ENCODE measurements at places on chromosomes 5 and 9.

GRCh38 chr5:112419986-112420864, 1.1 kb upstream of the EPB41L4A start:
- peak; percentile 14 for DNase-seq

GRCh38 chr9:127123064-127123890, 842 bp upstream of the ANGPTL2 start:
- no peak for DNase-seq

GRCh38 chr5:141637767-141638419, 1.1 kb downstream of the RELL2 start:
- peak; percentile 47 for DNase-seq

DNA sequence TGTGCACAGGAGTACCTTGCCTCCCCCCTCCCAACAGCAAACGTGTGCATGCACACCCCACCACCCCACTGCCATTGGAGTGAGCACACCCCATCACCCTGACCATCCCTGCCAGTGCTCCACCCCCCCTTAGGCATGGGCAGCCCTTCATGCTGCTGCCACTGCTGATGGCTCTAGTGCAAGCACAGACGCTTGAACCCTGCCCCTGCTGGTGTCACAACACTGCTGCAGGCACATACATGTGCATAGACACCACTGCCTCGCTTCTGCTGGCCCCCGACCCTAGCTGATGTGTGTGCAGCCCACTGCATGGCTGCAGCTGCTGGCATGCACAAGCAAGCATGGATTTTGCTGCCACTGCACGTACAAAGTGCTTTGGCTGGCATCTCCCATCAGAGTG, 16.0 kb upstream of the RGS7BP start:
- DNase-seq, result no peak

GRCh38 chr5:148725675-148726074, 71.3 kb upstream of the HTR4 start:
- no peak for DNase-seq

- no peak for DNase-seq
Observed at GRCh38 chr5:150779397-150780186, 1.0 kb downstream of the SMIM3 start.

- no peak for DNase-seq
Observed at GRCh38 chr9:88579050-88579715, 44.2 kb downstream of the NXNL2 start.

- no peak for DNase-seq
Observed at GRCh38 chr5:113065626-113066025, 89.0 kb downstream of the DCP2 start.

DNA sequence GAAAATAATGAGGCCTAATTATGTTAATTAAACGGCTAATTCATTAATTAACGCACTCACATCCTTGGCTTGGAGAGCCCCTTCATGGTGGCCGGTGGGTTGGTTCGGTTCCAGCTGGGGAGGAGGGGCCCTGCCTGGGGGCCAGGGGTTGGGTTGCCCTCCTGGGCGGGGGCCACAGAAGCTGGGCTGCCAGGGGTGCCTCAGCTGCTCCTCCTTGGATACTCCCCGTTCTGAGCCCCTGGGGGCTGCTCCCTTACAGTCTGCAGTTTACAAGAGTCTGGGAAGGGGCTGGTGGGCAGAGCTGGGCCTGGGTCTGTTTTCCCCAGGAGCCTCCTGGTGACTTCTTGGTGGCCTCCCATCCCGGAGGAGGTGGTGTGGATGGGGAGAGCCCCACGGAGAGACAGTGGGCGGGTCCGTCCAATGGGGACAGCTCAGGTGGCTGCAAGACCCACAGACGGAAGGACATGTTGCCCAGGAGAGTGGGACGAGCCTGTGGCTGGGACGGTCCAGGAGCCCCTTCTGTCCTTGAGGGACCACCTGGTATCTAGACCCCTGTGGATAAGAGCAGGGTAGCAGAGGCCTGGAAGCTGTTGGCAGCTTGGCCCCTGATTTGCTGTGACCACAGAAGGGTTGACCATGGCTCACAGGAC, 277.5 kb downstream of the PBX3 start:
- DNase-seq, result no peak

DNA sequence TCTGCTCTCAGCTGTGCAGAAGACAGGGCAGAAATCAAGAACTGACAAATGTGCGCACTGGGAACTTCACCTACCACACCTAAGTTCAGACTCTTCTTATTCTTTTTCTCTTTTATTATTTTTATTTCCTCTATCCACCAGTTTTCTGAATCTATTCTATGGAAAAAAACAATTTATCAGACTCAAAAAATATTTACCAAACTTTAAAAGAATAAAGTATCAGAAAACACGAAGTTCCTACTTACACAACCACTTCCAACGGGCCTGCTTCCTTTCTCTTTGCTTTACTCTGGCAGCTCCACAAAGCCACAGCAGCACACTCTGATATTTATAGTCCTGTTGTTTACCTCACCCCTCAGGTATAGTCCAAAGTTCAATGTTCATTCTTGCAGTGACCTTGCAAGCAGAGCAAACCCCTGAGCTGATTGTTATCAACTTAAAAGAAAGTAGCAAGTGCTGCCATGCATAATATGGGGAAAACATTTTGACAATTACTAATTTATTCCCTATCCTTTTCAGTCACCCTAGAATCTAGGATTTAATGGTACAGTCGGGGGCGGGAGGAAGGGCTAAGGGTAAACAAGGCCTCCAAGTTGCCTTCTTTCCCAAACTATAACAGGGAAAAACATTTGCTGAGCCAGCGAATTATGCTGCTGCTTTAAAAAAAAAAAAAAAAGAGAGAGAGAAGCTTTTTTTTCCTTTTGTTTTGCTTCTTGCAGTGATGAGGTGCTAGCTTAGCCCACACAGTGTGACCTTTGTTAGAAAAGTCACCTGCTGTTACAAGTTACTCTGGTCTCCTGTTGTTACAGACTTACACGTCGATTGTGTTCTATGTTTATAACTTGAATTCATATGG, at the start of gene SELENOP:
Gene SELENOP (minus strand): TSS at position 302 of the 856 bp plus-strand sequence. CDS start 3,539 bp downstream, outside the sequence.
- DNase-seq, result no peak

- DNase-seq, result no peak
Observed at GRCh38 chr5:108524564-108524963, 142.7 kb upstream of the FBXL17 start.

DNA sequence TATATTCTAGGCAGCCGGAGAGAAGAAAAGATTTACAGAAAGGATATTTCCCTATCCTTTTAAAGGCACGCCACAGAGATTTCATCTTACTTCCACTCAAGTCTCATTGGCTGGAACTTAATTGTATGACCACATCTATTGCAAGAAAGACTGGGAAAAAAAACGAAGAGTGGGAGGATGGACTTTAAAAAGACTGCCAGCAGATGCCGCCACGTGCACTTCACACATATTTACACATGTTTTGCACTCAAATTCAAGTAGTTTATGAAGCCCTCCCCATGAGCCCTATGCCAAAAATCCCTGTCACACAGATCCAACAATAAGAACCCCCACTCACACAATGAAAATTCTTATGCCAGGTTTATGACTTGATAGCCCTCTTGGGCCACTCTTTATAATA, 138.5 kb upstream of the TYRP1 start:
- DNase-seq, result no peak

- DNase-seq, result no peak
Observed at GRCh38 chr5:42587096-42587723, 164.0 kb downstream of the GHR start.

GRCh38 chr5:93359296-93359959, 221.6 kb downstream of the NR2F1-AS1 start:
- DNase-seq, result no peak

- no peak for DNase-seq
Observed at GRCh38 chr9:135908754-135909204, 1.4 kb upstream of the CAMSAP1 start.

GRCh38 chr5:80125962-80126480, 90.9 kb downstream of the THBS4 start:
- no peak for DNase-seq

GRCh38 chr9:137739371-137740309, 120.8 kb downstream of the EHMT1 start:
- no peak for DNase-seq

DNA sequence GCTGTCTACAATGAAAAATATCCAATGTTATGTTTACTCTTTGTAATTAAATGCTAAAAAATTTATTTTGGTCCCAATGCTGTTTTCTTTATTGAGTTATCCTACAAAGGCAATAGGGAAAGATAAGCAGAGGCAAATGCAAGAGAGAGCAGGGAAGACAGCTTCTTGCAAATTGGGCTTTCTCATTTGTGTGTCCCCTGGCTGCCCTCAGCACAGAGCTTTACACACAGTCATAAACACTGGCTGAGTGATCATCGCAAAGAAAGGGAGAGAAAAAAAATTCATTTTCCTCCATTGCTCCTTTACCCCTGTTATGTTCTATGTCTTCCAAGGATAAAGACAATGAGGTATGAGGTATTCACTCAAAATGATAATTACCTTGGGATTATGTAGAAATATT, 2.3 kb upstream of the TSSK1B start:
- no peak for DNase-seq

GRCh38 chr5:144698484-144698883, 527.8 kb downstream of the KCTD16 start:
- no peak for DNase-seq
